Choroid plexus epithelial cell (primary cell): ENCODE measurements at places on chromosomes 13 and 19.
A peak's percentile ranks its signal among the peaks of the same experiment; 100 is the strongest.

DNA sequence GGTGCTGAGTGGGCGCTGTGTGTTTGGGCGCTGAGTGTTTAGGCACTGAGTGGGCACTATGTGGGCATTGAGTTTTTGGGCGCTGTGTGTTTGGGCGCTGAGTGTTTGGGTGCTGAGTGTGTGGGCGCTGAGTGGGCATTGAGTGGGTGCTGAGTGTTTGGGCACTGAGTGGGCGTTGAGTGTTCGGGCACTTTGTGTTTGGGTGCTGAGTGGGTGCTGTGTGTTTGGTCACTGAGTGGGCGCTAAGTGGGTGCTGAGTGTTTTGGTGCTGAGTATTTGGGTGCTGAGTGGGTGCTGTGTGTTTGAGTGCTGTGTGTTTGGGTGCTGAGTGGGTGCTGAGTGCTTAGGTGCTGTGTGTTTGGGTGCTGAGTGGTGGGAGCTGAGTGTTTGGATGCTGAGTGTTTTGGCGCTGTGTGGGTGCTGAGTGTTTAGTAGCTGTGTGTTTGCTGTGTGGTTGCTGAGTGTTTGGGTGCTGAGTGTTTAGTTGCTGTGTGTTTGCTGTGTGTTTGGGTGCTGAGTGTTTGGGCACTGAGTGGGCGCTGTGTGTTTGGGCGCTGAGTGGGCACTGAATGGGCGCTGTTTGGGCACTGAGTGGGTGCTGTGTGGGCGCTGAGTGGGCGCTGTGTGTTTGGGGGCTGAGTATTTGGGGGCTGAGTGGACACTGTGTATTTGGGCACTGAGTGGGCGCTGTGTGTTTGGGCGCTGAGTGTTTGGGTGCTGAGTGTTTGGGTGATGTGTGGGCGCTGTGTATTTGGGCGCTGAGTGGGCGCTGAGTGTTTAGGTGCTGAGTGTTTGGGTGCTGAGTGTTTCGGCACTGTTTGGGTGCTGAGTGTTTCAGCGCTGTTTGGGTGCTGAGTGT is 47.2 kb upstream of the F7 start:
- DNase-seq = no peak

DNA sequence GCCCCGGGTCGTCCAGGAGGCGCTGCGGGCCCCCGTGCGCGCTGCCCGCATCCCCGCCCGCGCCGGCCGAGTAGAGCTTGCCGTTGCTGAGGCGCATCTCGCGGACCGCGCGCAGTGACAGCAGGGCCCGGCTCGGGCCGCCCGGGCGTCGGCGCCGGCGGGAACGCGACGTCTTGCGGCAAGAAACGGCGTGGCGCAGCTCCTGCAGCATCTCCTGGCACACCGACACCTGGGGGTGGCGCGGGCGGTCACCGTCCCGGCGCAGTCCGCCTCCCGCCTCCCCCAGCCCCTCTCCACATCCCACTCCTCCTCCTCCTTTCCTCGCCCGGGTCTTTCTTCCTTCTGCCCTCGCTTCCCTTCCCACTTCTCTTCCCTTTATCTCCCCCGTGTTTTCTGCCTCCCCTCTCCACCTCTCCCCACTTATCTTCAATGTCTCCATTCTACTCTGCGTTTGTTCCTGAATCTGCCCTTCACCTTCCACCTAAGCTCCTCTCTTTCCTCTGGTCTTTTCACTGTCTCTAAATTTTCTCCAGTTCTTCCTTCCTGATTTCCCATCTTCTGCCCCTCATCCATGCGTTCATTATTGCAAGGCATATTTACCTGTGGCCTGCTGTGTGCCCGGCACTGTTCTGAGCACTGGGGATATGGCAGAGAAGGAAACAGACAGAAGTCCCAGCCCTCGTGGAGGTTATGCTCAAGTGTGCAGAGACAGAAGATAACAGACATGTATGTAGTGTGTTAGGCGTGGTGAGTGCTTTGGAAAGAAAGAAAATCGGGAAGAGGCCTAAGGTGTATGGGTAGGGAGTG is 5.2 kb upstream of the ATP1A3 start:
- no peak for DNase-seq

- no peak for DNase-seq
Measured at GRCh38 chr13:54859827-54860226, 1831.2 kb downstream of the OLFM4 start.

DNA sequence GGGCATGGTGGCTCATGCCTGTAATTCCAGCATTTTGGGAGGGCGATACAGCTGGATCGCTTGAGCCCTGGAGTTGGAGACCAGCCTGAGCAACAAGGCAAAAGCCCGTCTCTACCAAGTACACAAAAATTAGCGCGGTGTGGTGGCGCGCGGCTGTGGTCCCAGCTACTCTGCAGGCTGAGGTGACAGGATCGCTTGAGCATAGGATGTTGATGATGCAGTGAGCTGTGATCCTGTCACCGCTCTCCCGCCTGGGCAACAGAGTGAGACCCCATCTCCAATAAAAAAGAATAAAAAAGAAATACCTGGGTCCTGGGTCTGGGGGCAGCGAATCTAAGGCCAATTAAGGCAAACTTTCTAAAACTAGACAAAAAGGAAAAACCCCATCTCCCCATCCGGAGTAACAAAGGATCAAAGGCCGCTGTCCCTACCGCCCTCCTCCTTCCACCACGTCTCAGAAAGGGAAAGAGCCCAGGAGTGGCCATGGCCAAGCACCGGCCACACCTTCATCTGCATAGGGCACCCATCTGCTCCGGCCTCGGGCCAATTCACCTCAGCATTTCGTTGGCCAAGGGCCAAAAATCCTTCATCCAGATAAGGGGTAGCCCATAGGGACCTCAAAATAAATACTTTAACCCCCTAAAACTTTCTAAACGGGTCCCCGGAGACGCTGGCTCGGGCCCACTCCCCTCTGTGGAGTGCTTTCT is 851 bp downstream of the ZNF320 start:
- DNase-seq = peak; percentile 29

DNA sequence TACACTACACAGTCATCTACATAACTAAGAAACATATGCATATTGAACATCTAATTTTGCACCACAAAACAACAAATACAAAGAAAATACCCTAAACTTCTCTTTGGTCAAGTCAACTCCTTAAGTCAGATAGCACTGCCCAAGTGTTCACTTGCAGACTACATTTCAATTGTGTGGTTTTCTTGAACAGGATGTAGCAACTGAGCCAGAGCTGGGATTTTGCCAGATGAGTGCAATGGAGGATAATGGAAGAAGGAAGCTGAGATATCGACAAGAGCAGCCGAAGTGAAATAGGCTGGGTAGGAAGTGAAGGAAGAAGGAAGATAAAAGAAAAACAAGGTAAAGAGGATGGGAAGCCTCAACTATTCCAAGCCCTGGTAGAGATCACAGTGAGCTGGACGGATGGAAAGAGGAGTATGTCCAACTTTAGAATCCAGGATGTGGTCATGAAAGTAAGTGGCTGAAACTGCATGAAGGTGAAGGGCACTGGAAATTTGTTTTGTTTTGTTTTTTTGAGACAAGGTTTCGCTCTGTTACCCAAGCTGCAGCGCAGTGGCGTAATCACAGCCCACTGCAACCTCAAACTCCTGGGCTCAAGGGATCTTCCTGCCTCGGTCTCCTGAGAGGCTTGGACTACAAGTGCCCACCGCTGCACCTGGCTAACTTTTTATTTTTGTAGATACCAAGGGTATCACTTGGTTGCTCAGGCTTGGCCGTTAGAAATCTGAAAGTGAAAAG is 15.0 kb downstream of the NUFIP1 start:
- DNase-seq = peak; percentile 84
